D721Med (cell line): ENCODE measurements at places on chromosomes 16 and 17.

- no peak for DNase-seq
These were observed 90.2 kb upstream of the CBX4 start for GRCh38 chr17:79929257-79930061.

DNA sequence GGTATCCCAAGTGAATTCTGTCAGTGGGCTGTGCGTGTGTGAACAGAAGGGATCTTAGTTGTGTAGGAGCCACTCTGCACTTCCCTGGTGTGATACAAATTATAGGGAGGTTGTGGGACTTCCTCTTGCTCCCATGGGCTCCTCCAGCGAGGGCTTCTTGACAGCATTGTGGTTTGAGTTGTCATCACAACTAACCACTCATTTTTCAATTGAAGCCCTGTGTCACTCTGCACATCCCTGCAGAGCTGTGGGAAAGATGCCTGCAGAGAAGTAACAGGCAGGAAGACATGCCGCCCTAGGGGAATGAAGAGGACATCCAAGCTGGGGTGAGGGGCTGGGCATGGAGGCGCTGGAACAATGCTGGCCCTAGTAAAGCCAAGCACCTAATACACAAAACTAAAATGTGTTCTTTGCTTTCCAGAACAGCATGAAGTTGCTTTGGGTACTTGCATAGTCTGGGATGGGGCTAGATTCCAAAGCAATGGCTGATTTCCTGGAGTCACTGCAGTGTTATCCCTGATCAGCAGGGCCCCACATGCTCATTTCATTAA is 692.5 kb downstream of the TOX3 start:
- no peak for DNase-seq

DNA sequence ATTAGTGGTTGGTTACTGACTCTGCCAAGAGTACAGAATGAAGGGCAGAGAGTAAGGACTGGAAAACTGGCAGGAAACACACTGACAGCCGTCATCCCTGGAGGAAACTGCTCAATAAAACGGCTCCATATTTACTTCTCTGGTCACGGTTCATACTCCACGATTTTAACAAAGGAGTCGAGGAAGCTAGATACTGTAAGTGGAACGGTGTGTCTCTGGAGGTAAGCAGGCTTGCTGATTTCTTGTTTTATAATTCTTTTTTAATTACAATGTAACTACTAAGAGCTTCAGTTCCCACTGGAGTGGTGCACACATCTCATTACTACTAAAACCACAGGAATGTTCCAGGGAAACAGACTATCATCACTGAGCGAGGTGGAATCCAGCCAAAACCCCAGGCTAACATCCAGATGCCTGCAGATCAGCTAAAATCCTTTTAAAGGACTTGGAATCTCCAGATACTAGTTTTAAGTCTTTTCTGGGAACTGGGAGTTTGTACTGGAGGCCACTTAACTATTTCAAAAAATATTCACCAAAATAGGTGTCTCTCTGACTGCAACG is 17.8 kb downstream of the SERPINF1 start:
- DNase-seq = no peak

- no peak for DNase-seq
These were observed 1.6 kb downstream of the ASIC2 start for GRCh38 chr17:33291248-33292200.

- DNase-seq = no peak
These were observed 30.9 kb downstream of the DCAKD start for GRCh38 chr17:45020354-45021138.

- DNase-seq = no peak
These were observed 596.2 kb downstream of the MAF start for GRCh38 chr16:79004309-79004708.
